Hematopoietic multipotent progenitor cell treated with erythropoietin and hydrocortisone succinate and interleukin-3 and kit ligand, for 15 days (in vitro differentiated cells): ENCODE measurements at places on chromosomes 5 and 9.

DNA sequence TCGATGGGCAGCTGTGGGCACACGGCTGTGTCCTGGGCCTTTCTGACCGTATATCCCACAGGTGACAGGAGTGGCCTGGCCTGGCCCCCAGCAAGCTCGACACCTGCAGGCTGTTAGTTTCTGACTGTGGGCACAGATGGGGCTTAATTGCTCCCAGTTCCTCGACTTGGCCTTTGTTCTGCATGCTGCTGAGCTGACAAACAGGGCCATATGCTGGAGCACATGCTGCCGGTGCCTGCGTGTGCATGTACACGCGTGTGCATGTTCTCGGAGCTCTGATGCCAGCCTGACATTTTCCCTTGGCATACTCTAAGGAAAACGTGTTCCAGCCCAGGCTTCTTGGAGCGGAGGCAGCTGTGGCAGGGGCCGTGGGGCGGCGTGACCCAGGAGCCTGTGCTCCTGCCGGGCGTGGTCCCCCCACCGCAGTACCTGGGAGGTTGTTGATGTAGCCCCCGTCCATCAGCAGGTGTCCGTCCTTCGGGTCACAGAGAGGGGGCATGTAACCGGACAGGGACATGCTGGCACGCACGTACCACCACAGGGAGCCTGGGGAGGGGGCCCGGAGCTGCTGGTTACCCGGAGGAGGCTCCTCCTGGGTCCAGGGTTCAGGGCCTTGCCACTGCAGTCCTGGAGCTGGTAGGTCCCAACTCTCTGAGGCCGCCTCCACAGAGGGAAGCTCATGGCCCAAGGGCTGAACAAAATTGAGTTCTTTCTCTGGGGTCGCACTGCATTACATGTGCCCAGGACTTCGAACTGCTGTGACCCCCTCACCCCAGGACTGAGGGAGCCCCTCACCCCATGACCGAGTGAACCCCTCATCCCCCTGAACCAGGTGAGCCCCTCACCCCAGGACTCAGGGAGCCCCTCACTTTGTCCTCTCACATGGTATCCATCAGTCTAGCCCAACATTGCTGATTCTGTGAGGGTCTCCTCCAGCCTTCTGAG, 4.1 kb upstream of the NSMF start:
- DNase-seq, result no peak

DNA sequence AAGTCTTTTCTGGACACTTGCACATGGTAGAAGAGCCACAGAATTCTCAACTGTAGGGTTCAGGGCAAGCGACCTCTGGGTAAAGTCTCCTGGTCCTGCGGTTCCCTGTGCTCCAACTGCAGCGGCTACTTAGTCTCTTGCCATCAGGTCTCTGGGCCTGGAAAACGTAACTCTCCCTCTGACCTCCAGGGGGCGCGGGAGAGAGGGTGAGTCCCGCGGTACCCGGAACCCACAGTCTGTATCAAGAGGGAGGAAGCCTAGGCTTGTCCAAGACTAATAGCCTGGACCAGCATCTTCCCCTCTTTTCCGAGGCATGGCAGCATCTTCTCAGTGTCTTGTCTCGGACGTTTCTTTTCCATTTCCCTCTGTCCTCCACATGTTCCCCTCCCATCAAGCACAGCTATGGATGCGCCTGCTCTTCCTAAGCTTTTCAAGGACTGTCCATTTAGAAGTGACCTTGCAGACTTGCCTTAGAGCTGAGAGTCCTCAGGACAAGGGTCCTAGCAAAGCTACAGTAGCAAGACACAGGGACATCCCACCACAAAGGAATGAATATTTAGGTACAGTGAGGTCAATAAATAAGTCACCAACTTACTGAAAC, 59.3 kb downstream of the FSTL4 start:
- DNase-seq, result peak; percentile 58

DNA sequence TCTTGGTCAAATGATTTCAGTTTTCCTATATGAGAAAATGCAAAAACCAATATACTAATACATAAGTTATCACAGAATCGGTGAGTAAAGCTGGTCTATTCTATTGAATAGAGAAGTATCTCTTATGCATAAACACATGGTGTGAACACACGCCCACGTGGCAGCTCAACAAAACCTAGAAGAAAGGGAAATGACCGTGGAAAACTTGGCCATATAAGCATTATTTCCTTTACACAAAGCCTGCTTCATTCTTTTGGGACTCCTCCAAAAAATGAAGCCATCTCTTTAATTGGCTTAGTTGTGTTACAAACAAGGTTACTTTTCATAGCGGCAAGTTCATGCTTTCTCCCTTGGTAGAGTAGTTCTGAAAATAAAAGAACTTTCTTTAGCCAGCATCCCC, 183.2 kb downstream of the TMEM161B start:
- no peak for DNase-seq

DNA sequence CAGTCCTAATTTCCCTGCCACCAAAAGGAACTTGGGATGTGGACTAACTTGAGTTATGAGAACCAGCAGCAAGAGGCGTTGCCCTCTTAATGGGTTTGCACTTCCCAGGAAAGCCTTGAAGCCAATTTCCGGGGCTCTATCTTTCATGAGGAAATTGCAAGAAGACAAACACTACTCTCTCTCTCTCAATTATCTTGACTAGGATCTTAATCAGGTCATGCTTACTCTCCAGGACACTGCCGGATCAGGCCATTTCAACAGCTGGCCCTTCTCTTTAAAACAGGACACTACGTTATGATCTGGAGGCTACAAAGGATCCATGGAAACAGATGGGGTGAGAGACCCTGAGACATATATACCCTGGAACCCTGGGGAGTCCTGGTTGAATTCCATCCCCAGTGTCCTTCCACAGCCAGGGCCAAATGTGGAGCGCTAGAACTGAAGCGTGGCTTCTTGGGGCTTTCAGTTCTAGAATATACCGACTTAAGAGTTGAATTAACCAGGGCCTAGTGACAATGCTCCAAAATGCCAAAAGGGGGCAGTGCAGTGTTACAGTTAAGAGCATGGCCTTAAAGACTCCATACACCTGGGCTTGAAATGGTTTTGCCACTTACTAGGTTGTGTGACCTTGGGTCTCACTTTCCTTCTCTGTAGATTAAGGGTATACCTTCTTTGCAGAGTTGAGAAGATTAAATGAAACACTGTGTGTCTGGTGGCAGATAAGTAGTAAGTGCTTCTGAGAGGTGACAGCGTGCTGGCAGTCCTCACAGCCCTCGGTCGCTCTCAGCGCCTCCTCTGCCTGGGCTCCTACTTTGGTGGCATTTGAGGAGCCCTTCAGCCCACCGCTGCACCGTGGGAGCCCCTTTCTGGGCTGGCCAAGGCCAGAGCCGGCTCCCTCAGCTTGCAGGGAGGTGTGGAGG, 21.1 kb downstream of the FAM219A start:
- DNase-seq, result peak; percentile 79

DNA sequence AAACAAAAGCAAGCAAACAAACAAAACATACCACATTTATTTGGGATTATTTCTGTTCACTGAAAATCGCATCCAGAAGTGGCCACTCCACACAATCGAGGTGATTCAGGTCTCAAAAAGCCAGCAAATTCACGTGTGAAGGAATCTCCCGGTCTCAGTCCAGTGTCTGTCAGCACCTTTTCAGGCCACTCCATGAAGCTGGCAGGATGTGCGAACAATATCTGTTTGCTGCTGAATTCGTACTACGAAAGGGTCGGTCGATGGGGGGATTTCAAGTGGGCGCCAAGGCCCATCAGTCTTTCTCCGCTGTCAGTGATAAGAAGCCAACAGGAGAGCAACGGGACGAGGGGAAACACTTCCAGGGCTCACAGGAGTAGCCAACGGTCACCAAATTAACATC, 505.1 kb downstream of the IRX1 start:
- no peak for DNase-seq

DNA sequence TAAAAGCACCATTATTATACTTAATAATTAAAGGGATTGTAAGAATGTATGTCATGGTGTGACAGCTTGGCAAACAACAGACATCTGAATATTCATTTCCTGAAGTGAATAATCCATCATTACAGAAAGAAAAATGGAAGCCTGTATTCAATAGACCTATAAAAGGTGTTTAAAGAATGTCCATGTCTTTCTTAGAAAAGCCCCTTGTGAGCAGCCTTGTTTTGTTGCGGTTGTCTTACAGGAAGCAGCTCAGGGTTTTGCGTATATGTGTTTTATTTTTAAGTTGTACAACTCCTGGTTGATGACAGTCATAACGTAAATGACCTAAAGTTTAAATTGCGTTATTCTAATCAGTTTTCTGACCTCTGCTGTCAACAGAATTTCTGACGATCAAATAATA, 53.8 kb downstream of the CAST start:
- DNase-seq, result no peak

DNA sequence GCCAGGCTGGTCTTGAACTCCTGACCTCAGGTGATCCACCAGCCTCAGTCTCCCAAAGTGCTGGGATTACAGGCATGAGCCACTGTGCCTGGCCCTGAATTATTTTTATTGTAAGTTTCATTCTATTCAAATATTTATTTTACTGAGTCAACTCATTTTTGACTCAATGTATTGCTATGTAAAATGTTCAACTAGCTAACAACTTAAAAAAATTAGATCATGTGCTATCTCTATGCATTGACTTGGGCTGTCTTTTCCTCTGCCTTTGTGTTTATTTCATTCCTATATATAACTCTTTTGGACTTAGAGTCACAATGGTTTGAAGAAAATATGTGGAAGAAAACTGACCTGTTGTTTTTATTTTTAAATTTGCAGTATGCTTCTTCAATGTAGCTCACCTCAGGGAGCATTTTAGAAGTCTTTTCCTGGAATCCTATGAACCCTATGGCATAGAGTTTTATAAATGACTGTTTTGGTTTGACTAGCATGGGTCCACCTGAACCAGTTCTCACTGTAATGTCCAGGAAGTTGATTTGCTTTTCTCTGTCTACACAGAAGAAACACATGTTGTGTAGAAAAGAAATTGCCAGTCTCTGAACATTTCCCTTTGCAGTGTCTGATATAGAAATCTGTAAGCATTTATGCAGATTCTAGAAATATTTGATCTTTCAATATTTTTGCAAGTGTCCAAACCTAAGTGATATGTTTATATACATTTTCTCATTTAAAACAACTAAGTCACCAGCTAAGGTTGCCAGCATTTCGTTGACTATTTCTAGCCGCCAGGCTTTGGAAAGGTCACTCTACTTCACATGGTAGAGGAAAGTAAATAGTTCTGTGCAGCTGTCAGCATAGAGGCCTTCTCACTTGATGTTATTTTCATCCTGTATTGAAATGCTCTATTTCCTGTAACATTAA, 138.8 kb downstream of the PCSK1 start:
- DNase-seq, result no peak

DNA sequence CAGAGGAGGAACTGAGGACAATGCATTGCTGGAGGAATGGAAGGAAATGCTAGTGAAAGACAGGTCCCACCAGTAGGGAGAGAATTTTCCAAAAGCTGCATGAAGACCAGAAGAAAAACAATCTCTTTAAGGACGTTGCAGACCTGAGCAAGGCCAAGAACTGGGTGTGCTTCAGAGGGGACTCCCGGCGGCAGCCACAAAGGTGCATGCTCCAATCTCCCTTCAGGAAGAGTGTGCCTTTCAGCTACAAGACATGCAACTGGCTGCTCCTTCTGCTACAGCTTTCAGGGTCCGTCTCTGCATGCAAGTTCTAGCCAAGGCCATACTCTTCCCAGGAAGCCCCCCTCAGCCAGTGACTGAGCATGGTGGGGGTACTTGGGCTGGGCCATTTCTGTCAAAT, 62.9 kb downstream of the SFXN1 start:
- DNase-seq, result no peak

DNA sequence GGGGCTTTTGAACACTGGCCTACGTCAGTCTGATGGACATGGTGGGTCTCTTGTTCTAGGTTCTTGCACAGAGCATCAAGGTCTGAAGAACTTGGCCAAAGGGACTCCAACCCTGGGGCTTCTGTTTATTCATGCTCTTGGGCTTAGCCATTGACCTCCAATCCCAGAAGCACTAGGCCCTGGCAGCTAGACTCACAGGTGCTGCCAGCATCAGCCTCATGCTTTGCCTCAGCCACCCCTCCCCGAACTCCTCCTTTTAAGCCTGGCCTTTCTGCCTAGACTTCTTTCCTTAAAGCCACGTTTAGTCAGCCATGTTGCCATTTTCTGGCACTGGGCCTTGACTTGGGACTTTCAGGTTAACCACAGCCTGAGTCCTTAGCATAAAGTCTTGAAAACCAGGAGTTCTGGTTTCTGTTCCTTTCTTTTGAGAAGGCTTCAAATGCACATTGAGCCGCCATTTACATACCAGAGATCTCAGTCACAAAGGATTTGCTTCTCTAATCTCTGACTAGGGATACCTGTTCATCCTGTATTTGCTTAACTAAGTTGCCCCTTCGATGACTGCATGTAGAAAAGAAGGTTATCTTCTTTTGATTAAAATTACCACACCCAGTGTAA, 54.7 kb downstream of the ANGPTL2 start:
- no peak for DNase-seq

- DNase-seq, result no peak
Observed at GRCh38 chr5:2113348-2114131, 230.8 kb upstream of the IRX4 start.

DNA sequence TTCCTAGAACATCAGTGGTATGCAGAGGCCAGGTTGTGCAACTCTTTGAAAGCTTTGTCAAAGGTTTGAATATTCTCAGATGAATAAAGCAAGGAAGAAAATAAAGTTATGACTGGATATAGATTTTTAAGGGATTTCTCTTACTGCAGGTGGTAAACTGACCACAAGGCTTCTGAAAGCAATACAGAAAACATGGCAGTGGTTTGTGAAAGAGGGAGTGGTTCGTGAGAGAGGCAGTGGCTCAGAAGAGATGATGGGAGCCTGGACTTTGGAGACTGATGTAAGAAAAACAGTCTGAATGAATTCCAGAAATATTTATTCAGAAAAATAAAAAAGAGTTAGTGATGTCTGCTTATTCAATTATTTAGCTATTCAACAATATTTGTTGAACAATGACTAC, 380.4 kb upstream of the CTNND2 start:
- no peak for DNase-seq

GRCh38 chr5:172528440-172528839, 74.1 kb upstream of the SH3PXD2B start:
- no peak for DNase-seq
